Activated T-cell treated with anti-CD3 and anti-CD28 coated beads for 48 hours (primary cell): ENCODE measurements at places on chromosomes 7 and 10.

GRCh38 chr10:124450012-124450782 is at the start of gene NKX1-2:
Gene NKX1-2 (minus strand): TSS chr10:124450035. CDS start chr10:124449943, 92 bp downstream.
- DNase-seq = no peak

DNA sequence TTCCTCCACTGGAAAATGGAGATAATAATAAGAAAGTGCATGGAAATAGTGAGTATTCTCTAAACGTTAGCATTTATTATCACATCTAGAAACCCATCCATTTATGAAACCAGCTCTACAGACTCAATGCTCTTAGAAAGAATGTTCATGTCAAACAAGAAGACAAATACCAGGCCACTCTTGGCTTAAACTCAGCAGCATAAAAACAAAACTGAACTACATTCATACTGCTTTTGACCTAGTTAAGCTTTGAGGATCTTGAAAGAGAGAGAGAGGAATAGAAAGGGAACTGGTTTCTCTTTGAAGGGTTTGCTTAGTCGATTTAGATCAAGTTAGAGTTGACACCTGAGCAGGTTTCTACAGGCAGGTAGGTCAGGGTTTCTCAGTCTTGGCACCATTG is 332.9 kb upstream of the PRKCQ start:
- DNase-seq = no peak

GRCh38 chr10:10209167-10209566 is 808.5 kb upstream of the CELF2 start:
- no peak for DNase-seq

DNA sequence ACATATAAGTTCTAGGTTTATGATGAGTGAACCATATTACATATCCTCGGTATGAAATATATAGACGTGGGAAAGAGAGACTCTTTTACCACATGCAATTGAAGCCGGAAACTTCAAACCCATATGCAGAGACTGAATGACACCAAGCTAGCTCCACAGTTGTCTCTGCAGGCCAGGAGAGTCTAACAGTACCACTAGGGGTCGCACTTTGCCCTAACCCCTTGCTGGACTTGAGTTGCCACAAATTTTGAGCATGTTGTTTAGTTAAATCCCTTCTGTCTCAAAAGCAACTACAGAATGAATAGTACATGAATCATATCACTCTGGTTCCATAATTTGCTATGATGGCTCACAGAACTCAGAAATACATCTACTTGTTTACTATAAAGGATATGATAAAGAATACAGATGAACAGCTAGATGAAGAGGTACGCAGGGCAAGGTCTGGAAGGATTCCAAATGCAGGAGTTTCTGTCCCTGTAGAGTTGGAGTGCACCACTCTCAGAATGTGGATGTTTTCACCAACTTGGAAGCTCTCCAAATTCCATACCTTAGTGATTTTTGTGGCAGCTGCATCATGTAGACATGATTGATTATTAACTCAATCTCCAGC is 112.4 kb upstream of the YAE1 start:
- DNase-seq = peak; percentile 28

- no peak for DNase-seq
Measured at GRCh38 chr10:86868353-86868752, 89.1 kb downstream of the MMRN2 start.

- no peak for DNase-seq
Measured at GRCh38 chr7:16554518-16555236, 28.1 kb downstream of the LRRC72 start.

DNA sequence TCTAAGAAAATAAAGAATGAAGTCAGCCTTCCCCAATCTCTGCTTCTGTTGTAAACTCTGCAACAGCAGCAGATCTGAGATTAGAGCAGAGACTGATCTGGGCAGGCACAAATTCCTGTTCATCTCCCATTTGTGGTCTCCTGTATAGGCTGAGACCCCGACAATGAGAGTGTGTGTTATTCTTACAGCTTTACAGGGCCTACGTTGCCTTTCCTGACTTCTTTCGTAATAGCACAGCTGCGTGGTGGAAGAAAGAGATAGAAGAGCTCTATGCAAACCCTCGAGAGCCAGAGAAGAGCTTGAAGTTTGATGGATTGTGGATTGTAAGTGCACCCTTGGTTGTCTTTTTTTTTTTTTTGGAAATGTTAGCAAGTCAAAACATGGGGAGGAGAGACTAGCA is 72.1 kb downstream of the PRSS58 start:
- DNase-seq = no peak
